ENCODE measurements at places on chromosomes 2 and 18.

DNA sequence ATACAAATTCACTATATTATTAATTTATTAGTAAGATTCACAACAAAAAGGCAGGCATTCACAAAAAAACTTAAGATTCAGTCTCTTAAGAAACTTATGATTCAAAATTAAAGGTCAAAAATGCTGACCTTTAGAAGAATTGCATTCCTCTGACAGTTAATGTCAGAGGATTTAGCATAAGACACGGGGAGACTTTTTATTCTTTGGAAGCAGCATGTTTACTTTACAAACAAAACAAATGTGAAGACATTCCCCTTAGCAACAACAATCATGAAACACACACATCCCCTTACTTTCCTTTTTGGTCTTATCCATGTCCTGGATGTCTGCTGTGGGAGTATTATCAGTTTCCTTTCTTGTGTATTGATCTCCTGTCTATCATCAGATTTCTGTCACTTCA is 117.1 kb downstream of the RAD51AP2 start:
- no peak for DNase-seq

DNA sequence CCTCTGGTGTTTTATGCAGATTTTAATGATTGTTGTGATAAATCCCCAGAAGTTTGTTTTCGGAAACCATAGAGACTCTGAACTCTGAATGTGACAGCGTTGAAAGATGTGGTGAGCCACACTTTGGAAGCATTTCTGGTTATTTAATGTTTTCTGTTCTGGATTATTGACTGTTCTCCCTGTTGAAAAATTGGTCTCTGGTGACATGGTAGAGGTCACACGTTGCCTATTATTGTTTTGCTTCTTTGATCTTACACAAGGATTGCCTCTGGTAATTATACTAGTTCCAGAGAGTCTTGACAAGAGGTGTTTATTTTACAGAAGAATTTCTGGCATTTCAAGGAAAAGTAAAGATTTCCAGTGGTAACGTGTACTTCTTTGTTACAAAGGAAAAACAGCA is 127.1 kb downstream of the GREB1L start:
- DNase-seq: no peak

DNA sequence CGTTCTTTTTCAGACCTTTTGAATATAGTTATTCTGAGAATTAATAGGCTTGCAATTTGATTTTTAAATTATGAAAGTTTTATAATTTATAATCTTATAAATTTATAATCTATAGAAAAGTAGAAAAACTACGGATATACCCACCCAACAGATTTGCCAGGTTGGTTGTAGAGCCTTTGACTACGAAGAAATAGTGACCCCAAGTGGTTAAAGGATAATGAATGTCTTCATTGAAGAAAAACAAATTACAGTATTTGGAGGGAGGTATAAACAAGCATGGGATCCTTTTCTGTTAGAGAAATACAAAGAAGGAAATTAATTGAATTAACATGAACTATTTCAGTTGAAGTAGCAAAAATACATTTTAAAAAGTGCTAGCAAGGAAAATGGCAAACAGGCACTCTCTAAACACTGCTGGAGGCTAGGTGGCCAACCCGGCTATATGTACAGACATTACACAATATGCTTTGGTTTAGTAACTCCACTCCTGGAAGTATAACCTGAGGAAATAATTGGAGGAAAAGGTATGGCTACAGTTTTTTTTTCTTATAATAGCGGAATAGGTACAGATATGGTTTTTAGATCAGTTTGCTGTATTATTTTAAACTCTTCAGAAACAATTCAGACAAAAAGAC is 110.9 kb downstream of the MIB1 start:
- no peak for DNase-seq

DNA sequence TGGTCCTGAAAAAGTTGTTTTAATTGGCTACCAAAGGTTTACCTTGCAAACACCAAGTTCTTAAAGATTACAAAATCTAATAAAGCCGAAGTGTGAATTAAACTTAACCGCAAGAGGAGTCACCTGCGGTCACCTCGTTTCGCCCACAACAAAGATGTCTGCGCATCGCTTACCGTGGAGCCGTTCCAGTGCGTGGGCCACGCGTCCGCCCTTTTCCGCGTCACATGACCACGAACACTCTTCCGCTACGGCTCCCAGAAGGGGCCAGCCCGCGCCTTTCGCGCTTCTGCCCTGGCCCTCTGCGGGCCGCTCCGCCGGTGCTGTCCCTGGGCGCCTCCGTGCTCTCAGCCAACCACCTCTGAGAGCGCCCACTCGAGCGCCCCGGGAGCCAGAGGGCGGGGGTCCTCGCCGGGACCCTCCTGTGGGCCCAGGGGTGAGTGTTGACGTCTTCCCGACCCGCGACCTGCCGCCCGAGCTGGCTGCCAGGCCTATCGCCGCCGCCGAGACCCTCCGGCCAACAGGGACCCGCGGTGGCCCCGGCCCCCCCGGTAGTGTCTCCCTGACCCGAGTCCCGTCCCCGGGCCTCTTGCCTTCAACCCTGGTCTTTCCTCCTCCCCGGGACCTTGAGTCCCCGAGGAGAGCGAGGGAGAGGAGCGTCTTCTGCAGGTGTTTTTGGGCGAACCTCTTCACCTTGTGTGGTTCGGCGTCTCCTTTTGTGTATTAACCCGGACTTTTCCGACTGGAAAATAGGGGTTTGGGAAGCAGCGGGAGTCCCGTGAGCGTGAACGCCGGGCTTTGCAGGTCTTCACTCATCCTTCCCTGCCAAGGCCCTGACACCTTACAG is at the start of gene MFF:
MFF (plus strand) TSS at position 257 of the 844 bp plus-strand sequence. CDS start 5,415 bp downstream, outside the sequence.
- DNase-seq: peak; percentile 97

GRCh38 chr2:167988296-167988695 is 259.1 kb downstream of the STK39 start:
- no peak for DNase-seq

DNA sequence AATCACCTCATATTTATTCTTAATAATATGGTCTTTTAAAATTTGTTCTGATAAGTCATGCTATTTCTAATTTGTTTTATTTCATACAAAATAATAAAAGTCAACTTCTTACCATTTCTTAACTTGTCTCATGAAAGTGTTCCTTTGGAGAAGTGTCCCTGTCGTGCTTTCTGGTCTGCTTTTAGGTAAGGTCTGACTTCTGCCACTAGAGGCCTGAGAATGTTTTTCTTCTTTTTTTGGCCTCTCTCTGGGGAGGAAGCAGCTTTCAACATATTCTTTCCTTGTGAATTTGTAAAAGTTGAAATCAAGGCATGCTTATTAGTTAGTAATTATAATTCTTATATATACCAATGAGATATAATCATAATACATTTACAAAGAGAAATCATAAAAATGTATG is 39.4 kb downstream of the MAP2 start:
- no peak for DNase-seq

DNA sequence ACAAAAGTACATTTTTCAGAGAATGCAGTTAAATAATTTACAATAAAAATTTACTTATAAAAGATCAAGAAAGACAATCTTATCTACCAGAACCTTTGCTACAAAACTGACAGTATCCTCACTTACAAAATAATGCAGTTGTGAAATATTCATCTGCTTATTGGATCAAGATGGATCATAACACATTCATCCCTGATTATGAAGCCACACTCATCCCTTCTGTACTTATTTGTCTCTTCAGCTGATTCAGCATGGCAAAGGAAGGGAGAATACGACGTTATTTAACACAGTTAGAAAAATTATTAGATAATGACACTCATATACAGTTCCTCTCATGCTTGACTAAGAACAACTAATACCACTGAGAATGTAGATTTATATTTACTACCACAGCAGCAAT is 46.4 kb downstream of the TCF4 start:
- no peak for DNase-seq

GRCh38 chr2:236768393-236769140 is 198.9 kb downstream of the ACKR3 start:
- no peak for DNase-seq

GRCh38 chr2:28583899-28584553 is 88.2 kb downstream of the PLB1 start:
- DNase-seq: peak; percentile 2

GRCh38 chr2:218230882-218231281 is 13.9 kb downstream of the ARPC2 start:
- DNase-seq: no peak

- DNase-seq: no peak
Observed at GRCh38 chr18:28161608-28162599, 15.0 kb downstream of the CDH2 start.

DNA sequence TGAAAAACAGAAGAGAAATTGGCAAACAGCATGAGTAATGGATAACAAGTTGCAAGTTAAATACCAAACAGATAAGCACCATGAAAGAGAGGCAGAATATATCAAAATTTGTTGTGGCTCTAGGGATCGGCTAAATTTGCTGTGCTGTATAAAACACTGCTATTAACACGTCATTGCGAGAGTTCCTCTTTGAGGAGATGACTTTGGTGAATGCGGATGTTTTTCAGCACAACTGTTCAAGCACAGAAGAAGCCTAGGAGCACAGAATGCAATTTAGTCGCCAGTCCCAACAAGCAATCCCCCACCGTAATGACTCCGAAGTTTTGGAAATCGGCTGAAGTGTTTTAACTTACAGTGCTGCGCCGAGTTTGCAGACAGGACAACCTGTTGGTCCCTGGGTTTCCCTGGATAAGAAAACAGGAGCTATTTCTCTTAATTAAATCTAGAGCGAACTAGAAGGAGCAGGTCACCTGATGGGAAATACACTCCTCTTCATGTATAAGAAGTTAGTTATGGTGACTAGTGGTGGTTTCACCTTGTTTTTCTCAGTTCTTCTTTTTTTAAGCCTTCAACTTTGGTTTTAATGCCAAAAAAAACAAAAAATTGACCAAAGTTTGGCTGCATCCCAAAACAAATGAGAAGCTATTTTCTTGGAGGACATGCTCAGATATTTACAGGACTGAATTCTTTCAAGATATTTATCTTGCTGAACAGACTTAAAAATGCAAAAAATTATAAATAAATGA is 454.1 kb upstream of the SALL3 start:
- no peak for DNase-seq

GRCh38 chr18:39667905-39668304 is 2102.3 kb upstream of the CELF4 start:
- no peak for DNase-seq

- no peak for DNase-seq
Observed at GRCh38 chr18:48918660-48919456, 31.9 kb downstream of the SMAD7 start.

DNA sequence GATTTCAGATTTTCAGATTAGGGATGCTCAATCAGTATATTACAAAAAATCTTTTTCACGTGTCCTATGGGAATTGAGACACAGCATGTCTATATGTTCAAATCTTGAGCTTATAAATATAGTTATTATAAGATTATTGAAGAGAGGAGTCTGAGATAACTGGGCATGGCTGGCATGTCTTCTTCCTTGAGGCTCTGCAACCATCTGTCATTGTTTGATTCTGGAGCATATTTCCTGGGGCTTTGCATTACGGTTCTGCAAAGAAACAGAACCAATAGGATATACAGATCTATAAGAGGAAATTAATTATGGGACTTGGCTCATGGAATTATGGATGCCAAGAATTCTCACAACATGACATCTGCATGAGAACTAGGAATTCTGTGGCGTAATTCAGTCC is 386.1 kb downstream of the SOCS6 start:
- DNase-seq: no peak

DNA sequence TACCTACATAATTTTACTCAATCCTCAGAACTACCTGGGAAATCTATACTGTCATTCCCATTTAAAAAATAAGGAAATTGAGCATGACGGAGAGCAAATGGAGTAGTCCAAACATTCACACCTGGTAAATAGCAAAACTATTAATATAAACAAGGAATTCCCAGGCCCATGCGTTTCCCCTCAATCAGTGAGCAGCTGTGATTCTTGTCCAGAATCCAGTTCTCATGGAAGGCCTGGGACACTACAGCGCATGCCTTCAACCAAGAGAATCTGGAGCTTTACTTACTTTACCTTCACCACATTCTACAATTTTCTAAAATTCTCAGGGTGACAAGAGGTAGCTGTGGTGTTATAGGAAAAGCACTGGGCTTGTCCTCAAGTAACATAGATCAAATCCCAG is 259.0 kb downstream of the LRATD1 start:
- no peak for DNase-seq

Measured in NCI-H510A treated with DMSO at 0.1 percent for 48 hours (cell line).